ENCODE measurements at places on chromosomes 1 and 21.

DNA sequence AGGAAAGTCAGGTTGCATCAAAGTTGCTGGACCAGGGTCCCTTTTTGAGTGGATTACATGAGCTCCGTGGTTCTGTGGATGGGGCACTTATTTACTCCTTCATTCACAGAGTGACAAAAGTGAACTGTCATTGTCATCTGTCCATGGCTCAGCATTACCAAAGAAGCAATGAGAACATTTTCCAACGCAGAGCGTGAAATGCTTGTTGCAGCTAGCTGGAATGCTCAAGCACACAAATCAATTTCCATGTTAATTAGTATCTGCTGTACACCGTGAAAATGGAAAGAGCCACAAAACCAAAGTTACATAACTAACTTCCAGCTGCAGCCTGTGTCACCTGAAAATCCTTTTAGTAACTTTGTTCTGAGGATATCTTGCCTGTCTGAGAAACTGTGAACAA is 78.9 kb downstream of the MT1HL1 start:
- DNase-seq: no peak

DNA sequence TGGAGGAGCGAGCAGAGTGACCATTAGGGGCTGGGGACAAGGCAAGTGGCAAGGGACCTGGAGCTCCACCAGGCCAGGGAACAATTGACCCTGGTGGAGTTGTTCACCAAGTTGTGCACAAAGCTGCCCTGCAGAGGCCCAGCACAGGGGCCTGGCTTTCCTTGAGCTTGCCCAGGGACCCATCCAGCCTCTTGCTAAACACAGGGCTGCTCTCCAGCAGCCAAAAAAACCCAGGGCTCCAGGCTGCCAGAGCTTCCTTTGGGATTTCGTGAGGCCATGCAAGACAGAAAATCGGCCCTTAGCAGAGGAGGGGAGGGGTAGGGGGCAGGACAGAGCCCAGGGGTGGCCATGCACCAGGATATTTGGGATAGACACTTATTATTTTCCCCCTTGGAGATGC is 32.6 kb downstream of the LRP8 start:
- no peak for DNase-seq

GRCh38 chr1:33641104-33641830 is 168.8 kb downstream of the ZSCAN20 start:
- DNase-seq: no peak

DNA sequence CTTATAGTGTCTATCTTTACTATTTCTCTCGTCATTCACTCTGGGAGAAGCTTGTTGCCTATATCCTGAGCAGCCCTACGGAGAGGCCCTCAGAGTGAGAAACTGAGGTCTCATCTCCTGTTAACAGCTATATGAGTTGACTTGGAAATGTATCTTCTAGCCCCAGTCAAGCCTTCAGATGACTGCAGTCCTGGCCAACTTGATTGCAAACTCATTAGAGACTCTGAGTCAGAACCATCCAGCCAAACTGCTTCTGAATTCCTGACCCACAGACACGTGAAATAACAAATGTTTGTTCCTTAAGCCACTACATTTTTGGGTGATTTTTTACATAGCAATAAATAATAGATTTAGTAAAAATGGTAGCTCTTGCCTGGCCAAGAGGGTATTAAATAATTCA is 3.9 kb upstream of the ZBED6 start:
- no peak for DNase-seq

DNA sequence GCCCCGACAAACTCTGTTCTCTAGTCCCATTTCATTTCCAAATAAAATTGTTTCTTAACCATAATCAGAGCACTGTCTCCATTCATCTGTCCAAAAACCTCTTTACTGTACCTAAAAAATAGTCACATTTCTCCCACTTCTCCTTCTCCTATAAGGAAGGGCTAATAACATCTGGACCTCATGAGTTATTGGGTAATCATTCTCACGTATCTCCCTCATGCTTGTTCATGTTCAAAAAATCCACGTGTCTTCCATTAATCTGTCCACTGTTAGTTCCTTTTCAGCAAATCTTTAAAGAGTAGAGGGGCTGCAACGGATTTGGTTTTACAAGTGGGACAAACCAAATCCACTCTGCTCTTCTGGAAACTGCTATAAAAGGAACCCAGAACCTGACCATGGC is 1418.8 kb downstream of the MRPL39 start:
- no peak for DNase-seq

DNA sequence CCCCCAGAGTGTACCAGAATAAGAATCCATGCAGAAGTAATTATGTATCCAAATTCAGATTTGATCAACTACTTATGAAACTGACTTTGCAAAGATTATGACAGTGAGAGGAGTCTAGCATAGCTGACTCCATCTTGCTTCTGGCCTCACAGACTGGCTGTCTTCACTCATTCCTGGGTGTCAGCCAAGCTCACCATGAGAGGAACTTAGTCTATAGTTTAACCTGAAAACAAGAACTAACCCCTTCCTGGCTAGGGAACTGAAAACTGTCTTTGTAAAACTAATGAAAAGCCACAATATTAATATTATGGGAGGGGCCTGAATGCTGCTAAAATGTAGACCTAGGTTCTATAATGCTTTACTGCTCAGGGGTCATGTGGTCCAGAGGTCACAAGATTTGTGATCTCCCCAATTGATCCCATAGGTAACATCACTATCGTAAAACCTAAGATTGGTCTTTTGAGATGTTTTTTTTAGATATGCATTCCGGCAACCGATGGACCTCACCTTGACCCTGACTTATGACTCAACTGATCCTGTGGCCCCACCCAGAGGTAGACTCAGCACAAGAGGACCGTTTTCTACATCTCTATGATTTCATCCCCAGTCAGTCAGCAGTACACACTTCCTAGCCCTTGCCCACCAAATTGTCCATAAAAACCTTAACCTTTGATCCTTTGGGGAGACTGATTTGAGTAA is 55.2 kb downstream of the ATP1B1 start:
- DNase-seq: no peak

- DNase-seq: no peak
These were observed 768 bp downstream of the EDARADD start for GRCh38 chr1:236394879-236395229.

- DNase-seq: no peak
These were observed 6.8 kb downstream of the CDCA8 start for GRCh38 chr1:37699147-37699546.

GRCh38 chr1:85121744-85122143 is 73.4 kb upstream of the MCOLN3 start:
- no peak for DNase-seq

DNA sequence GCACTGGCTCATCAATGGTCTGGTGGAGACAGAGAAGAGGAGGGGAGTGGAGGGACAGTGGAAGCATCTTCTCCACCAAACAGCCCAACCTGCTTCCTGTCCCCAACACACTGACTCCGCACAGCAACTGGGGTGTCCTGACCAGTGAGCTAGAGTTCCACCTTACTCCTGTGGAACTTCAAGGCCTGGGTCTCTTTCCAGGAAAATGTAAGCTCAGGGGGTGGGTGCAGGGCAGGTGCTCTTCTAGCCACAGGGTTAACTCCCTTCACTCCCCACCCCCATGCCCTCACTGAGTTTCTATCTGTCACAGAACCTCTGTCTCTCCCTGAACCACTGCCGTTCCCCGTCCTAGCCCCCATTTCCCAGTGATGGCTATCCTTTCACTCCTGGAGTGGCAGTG is 876 bp downstream of the MOB3C start:
- DNase-seq: no peak

DNA sequence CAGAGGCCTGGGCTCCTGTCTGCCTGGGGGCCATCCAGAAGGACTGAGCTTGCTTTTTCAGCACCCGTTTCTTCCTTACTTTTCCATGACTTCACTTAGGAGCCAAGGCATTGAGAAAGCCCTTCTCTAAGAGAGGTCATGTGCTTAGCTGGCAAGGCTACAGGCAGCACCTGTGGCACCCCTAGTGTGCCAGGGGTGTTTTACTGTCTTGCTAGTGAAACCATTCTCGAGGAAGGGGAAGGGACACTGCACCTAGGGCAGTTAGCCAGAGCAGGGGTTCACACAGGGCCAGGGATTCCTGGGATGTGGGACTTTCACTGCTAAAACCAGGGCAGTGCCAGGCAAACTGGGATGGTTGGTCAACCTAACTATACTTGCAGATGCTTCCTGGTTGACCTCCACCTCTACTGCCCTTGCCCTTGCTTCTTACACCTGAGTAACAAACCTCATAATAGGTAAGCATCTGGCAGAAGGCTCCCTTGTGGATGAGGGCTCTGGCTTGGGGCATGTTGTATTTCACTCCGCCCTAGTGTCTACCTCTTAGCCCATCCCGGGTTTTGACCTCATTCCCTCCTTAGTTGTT is 69.2 kb downstream of the NOS1AP start:
- no peak for DNase-seq

DNA sequence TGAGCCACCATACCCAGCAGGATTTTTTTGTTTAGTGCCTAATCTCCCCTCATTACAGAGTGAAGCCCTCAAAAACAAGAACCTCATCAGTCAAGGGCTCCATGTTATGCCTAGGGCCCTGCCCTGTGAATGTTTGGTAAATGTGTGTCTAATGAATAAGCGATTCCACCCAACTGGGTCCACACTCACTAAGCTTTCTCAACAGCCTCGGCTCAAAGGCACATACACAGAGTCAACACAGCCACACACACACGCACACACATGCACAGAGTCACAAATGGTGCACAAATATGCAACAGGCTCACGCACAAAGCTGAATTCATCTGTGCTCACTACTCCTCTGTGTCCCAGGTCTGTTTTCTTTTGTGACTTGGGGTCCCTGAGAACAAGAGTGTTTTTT is 11.7 kb upstream of the SYNC start:
- DNase-seq: no peak

GRCh38 chr1:94413311-94413710 is 4.9 kb upstream of the ABCD3 start:
- DNase-seq: no peak

GRCh38 chr1:210608767-210609166 is 280.1 kb downstream of the HHAT start:
- DNase-seq: no peak

DNA sequence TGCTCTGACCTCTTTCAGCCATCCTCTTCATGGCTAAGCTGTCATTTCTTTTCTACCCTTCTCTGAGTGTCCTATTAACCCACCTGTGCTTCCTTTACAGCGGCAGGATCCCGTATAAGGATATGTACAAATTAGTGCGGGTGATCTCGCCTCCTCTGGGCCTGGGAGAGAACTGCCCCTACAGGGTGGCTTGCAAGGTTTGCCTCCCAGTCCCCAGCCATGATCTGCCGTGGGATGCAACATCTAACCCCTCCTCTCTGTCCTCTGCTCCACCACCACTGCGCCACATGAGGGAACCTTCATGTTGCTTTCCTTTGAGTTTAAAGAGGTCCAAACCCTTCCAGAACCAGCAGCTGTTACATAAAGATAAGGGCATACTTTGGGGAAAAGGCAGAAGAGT is 282.2 kb downstream of the ZNF648 start:
- no peak for DNase-seq

GRCh38 chr1:117110774-117111173 is 10.8 kb downstream of the TRIM45 start:
- DNase-seq: no peak

DNA sequence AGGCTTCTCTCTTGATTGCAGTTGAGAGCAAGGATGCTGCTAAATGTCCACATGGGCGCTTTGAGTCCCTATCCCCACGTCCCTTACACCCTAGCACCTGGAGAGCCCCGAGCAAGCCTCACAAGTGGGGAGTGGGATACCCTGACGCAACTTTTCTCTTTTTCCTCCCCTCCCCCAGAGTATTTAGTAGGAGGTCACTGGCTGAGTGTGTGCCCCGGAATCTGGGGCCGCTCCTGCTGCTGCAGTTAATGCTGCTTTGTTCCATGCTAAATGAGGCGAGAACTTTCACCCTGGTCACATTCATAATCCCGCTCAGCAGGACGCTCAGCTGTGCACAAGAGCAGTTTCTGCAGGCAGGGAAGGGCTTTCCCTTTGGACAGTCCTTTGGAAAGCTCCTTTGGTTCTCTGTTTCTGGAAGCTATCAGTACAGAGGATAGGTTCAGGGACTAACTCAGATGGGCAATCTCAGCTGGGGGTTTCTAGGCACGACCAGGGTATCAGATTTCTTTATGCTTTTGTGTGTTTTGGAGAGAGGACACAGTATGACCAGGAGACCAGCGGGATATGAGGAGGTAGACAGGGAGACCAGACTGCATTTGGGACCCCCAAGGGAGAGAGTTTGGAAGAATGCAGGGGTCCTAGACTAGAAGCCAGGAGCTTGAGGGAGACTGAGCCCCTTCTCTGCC is 75.9 kb downstream of the NOS1AP start:
- no peak for DNase-seq

DNA sequence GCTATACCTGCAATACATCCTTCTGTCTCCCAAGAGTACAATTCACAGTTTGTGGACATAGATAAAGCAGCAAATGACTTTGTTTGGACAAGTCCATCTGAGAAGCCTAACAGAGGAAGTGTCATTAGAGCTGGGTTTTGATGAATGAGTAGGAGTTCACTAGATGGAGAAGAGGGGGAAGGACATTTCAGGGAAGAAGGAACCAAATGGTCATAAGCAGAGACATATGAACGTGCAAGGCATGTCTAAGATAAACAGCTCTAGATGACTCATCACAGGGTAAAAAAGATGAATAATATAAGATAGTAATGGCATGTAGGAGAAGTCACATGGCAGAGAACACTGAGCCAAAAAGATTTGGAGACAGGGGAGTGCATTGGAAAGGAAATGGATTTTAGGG is 54.5 kb downstream of the HMGB4 start:
- DNase-seq: no peak

DNA sequence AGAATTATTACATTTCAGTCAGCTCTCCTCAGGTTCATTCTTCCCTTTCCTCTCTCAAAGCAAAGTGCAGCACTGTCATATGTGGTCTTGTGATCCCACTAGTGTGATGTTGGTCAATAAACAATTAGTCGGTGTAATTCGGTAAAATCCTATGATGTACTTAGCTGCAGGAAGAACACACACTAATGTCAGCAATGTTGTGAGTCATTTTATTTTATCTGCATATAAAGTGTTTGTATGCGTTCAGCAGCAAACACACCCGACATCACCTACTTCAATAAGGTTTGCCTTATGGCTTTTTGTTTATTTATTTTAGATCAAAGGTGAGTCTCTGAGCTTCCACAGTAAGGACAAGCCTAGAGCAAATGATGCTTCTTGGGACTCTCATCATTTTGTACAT is 47.8 kb downstream of the PTPN14 start:
- DNase-seq: no peak

DNA sequence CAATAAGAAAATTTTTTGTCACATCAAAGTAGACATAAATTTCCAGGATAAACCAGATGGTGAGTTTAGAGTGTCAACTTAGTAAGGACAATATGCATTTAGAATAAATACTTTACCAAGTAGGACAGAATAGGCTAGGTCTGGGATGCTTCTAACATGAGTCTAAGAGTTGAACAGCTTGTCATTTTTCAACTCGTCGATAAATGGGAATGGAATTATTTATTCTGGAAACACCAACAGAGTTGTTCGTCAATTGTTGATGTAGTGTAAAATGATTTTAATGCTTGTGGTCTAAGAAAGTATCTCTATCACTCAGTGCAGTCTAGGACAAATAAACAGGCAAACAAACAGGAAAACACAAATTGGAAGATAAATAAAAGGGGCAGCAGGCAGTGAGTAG is 358.4 kb upstream of the ST6GALNAC5 start:
- DNase-seq: no peak

- no peak for DNase-seq
These were observed 5.2 kb upstream of the SEMA4A start for GRCh38 chr1:156148216-156148615.

- DNase-seq: no peak
These were observed 89.6 kb downstream of the PKN2 start for GRCh38 chr1:88773540-88774150.
